Sciatic nerve (tissue), 2 donors: ENCODE measurements at places on chromosomes 2 and 18.
A peak's percentile ranks its signal among the peaks of the same experiment; 100 is the strongest.

DNA sequence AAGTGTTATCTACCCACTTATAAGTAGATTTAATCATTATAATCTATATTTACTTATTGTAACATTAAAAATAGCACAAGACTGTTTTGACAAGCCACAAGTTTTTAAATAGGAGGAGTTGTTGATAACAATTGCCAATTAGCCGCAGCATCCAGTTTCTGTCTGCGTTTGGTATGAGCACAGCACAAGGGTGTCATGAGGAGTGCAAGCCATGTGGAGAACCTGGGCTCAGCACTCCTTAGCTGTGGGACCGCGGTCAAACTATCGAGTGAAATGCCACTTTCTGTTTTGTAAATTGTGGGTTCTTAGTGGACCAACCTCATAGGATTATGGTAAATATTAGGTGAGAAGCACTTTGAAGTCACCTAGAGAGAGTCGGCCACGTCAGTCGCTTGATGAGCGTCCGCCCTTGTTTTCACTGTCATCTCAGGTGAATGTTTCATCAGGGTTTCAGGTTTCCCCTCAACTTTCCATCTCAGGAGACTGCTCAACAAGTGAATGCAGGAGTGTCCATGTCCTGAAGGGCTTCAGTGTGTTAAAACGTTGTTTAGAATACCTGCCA is 294.5 kb downstream of the ZNF407 start:
- DNase-seq, result no peak

GRCh38 chr2:183153967-183154366 is 29.7 kb downstream of the NUP35 start:
- no peak for DNase-seq

DNA sequence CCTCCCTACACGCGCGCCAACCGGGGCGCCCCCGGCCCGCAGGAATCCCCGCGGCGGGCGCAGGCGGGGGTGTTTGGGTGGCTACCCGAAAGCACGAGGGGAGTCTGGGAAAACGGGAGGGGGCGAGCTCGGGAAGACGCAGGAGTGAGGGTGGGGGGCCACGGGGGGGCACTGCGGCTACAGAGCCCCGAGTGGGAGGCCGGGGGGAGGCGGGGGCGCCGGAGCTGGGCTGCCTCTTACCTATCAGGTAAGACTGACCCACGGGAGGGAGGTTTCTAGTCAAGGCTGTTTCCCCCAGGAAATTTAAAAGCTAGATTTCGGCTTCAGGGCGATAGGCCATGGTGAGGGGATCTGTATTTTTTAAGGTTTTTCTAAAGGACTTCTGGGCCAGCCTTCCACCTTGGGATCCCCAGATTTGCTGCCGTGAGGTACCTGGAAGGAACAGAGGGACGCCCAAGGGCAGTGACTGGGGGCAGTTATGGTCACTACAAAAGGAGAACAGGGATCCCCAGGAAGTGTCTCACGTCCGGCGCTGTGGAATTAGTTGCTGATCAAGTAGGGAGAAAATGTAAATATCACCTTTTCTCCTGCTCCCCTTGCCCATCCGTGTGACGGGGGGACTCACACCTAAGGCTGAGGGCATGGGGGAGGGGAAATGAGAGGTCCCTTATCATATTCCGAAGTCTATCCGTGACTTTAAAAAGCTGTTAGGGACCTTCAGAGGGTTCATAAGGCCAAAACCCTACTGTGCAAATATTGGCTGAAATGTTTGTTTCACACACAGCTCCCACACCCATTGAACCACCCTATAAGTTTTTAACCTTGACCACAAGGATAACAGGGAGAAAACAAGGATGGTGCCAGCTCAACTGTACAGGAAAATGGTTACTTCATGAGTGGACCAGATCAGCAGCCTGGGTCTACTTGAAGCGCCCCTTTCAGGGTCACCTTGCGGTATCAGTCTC is 638 bp upstream of the IRS1 start:
- DNase-seq, result peak; percentile 75

DNA sequence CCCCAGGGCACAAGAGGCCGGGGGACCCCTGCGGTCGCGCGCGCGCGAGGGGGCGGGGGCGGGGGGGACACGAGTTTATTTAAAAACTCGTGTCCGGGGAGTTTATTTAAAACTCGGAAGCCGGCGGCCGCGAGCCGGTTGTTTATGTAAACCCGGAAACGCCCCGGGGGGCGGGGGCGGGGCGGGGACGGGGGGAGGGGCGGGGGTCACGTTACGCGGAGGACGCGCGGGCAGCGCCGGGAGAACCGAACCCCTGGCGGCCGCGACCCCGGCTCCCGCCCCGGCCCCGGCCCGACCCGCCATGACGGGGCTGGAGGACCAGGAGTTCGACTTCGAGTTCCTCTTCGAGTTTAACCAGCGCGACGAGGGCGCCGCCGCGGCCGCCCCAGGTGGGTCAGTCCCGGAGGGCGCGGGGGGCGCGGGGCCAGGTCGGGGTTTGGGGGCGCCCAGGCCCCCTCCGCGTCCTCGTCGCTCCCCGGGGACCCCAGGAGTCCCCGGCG is 4.4 kb downstream of the NFATC1 start:
- peak; percentile 82 for DNase-seq

GRCh38 chr2:204920776-204921175 is 375.5 kb downstream of the PARD3B start:
- no peak for DNase-seq

- no peak for DNase-seq
These were observed 72.7 kb downstream of the KCNG2 start for GRCh38 chr18:79870301-79871025.

- no peak for DNase-seq
These were observed 60.6 kb downstream of the C2orf74 start for GRCh38 chr2:61222567-61222966.

DNA sequence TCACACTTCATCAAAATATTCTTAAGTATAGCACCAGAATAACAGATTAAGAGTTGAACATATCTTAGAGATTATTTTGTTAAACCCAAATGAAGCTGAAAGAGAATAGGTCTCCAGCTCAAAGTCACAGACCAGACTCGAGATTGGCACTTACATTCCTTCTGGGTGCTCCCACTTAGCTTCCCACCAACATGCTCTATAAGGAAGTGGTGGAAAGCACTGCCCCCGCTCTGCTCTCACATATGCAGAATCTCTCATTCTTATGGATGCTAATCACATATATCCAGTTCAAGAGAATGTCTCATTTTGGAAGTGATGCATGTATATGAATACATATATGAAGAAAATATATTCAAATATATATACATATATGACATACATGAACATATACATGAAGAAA is 71.5 kb upstream of the CD226 start:
- DNase-seq, result no peak

- DNase-seq, result no peak
These were observed 65.7 kb downstream of the RRM2 start for GRCh38 chr2:10188211-10188610.

- no peak for DNase-seq
These were observed 362.6 kb upstream of the SMIM21 start for GRCh38 chr18:75790111-75790510.

GRCh38 chr2:62352031-62352430 is 154.0 kb downstream of the TMEM17 start:
- no peak for DNase-seq

- no peak for DNase-seq
These were observed 351.9 kb downstream of the CDH2 start for GRCh38 chr18:27824841-27825681.

DNA sequence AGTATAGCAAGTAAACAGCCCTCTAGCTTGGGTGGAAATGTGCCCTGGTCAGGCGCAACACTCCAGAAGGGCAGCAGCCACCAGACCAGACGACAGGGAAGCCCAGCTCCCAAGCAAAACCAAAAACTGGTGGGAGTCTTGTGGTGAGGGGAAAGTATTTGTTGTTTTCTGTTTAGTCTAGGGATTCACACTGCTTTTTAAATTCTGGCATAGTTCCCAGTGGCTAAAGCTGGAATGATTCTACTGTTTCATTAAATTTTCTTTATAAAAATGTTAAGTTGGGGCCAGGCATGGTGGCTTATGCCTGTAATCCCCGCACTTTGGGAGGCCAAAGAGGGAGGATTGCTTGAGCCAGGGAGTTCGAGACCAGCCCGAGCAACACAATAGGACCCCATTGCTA is 38.5 kb downstream of the MERTK start:
- no peak for DNase-seq

GRCh38 chr2:183998041-183998796 is 600.1 kb upstream of the ZNF804A start:
- no peak for DNase-seq

DNA sequence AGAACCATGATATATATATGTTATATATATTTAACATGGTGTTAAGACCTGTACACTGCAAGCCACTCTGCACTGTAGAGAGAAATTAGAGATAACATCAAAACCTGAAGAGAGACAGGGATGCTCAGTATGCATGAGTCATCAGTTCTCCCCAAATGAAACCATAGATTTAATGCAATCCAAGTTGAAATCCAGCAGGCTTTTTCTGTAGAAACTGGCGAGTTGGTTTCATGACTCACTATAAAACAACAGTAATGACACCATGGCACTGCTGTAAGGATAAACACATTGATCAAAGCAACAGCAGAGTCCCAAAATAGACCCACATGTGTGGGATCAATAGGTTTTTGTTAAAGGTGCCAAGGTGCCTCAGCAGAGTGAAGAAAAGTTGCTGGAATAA is 65.8 kb downstream of the RTP5 start:
- DNase-seq, result no peak

DNA sequence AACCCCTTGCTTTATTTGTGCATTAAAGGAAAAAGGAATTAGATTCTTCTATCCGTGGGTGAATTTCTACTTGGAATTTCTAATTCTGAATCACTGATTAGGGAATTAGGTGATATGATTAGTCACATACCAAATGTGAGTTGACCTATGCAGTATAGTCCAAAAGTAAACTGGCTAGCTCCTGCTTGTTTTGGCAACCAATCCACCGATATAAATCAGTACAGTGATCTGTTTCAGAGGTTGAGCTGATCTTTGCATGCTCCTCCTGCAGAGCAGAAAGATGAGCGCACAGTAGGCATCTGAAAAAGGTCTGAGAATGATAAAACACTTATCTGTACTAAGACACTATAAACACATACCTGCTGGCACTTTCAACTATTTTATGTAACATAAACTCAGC is 86.6 kb downstream of the LRP1B start:
- no peak for DNase-seq

- DNase-seq, result no peak
These were observed 78.0 kb upstream of the HPCAL1 start for GRCh38 chr2:10224734-10225133.

GRCh38 chr2:196801674-196802261 is 2.3 kb upstream of the GTF3C3 start:
- DNase-seq, result no peak

DNA sequence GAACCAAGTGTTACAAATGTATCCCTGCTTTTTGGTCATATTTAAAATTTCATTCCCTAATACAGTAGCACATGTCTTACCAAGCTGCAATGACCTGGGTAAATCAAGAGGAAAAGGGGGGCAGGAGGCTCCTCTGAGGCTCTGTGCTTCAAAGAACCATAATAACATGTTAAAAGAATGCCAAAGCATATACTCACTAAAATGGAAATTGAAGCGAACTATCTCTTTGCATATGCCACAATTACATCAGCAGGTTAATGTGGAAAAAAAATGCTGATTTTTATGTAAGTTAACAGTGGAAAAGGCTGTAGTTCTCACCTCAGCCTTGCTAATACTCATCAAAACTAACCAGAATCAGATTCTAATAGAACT is 37.5 kb upstream of the NCKAP5 start:
- no peak for DNase-seq

DNA sequence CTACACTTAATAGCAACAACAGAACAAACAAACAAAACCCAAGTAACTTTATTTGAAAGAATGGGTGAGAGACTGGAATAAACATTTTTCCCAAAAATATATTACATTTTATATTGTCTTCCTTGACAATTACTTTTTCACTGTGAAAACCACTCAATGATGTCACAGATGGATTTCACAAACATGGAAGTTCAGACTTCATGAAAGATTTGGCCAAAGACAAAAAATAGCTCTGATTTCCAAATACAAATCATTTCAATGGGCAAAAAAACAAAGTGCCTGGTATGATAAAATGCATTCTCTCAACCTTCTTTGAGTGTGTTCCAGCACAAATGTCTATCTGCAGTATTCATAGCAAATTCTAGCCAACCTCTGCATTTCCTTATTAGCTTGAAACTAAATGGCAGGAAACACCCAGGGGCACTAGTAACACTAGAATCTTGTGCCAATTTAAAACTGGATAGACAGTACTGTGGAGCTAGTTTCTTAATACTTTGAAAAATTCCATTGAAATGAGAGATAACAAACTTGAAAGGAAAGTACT is 28.5 kb upstream of the NAPG start:
- DNase-seq, result no peak

DNA sequence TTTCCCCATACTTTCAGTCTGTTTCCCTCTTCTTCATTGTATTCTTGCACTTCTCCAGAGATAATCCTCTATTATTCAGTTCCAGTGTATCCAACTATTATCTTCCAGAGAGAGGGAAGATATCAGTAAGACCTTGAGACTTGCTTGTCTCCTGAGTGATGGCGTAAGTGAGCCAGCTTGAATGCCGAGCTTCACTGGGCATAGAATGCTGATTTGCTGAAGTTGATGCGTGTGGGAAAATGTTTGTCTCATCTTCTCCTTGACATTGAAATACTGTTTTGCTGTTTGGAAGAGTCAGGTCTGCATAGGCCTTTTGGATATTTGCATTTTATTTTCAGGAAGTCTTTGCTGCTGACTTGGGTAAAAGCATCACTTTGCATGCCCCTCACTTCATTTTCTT is 41.1 kb upstream of the MGAT5 start:
- DNase-seq, result no peak

DNA sequence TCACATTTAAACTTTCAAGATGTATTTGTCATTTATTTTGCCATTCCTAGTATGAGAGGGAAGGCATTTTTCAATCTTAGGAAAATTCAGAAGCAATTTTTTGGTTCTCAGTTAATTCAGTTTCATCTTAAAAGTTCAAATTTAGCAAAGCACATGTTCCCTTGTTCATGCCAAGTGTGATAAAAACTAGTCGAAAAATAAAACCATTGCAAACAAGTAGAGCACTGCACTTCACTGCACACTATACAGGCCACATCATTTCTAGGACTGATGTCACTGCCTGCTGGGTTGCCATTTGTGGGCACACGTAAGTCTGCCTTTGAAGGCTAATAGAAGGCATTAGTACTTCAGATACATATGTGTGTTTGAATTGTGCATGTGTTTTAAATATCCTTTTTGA is 14.3 kb downstream of the TBR1 start:
- no peak for DNase-seq

GRCh38 chr2:121771976-121772742 is 16.7 kb downstream of the TSN start:
- DNase-seq, result no peak

GRCh38 chr2:213004197-213004821 is 147.1 kb downstream of the IKZF2 start:
- no peak for DNase-seq

GRCh38 chr2:208479342-208479741 is 72.8 kb downstream of the PTH2R start:
- no peak for DNase-seq
